H9 (cell line): ENCODE measurements at places on chromosomes 4 and X.

DNA sequence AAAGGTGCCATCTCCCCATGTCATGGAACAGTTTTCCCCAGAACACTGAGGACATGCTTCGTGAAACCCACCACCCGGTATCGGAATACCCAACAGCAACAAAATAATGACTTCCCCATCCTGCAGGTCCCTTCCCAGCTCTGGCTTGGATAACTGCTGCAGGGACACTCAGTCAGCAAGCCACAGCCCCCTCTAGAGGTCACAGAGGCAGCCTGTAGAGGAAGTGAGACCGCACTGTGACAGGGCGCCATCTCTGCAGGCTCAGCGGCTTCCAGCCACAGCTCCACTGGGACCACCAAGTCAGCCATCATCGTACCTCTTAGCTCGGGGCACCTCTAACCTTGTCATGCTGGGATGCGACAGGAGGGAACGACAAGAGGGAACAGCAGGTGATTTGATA, 315.9 kb downstream of the LDB2 start:
- DNase-seq, result peak; percentile 72

DNA sequence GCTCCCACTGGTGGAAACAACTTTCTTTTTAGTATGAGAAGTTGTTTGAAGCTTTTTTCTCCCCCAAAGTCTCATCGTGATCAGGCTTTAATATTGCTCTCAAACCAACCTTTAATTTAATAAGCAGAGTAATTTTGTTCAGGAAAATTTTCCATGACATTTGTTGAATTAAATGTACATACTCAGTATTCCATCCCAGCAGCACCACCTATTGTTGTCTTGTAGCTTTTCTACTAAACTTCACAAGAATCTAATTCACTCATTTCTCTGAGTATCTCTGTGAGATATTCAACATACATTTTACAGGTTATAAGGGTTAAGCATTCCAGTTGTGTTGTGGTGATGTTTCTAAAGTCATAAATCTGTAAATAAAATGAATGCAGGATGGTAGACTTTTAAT, 218.3 kb upstream of the HAND2 start:
- no peak for DNase-seq

DNA sequence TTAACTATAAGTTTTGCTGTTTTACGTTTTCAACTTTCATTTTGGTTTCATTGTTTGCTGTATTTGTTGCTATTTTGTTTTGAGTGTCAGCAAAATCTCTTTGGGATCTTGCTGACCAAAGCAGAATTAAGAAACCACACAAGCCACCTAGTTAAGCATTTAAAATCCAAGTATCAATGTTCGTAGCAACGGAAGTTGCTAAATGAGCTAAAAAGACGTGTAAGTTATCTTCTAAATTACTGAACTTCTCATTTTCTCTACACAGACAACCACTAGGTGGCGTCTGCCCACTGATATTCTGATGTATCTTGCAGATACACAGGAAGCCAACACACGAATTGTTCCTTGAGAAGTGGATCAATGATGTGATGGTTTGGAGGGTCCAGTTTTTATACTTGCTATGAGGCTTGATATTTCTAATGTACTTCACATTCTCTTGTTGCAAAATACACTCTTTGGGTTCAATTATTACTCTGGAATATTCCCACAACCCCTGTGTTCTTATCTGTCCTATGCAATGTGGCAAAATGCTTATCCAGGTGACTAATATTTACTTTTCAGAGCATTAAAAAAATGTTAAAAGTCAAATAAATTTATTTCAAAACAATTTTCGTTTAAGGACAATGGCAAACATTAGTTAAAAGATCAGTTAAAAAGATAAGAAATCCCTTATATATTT, 250.5 kb downstream of the TECRL start:
- peak; percentile 53 for DNase-seq

GRCh38 chrX:13835825-13836224, 18.9 kb upstream of the GPM6B start:
- DNase-seq, result no peak

- DNase-seq, result no peak
These were observed 99.5 kb downstream of the COX18 start for GRCh38 chr4:72969976-72970375.

GRCh38 chrX:30822764-30823163, 66.3 kb downstream of the TAB3 start:
- DNase-seq, result no peak

- DNase-seq, result no peak
These were observed 69.7 kb downstream of the KLHL8 start for GRCh38 chr4:87150498-87151261.

DNA sequence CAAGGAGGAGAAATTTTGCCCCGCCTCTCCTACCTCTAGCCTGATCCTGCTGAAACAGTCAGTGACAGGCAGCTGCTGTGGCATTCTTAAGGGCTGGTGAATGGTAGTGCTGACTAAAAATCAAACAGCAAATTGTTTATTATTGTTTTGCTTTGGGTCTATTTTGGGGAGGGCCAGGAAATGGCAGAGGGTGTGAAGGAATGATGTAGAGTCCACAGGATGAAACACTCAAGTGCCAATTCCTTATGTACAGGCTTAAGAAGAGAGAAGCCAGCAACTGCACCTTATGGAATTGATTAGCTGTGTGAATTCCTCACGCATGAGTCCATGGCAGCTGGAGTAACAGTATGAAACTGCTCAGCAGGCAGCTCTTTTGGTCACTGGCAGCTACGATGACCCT, 39.7 kb downstream of the VEGFC start:
- no peak for DNase-seq

- no peak for DNase-seq
These were observed 6.5 kb downstream of the TEX13D start for GRCh38 chrX:124338733-124339514.

DNA sequence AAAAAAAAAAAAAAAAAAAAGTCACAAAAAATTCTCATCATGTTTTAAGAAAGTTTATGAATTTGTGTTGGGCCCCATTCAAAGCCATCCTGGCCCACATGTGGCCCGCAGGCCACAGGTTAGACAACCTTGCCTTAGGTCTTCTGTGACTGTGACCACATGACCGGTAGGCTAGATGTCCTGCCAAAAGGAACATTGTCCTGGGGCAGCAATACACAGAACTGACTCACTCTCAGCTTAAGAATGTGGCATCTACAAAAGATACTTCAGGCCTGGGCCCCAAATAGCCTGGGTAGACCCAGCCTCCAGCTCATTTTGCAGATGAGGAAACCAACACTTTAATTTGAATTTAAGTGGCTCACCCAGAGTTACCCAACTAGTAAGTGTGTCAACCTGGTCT, 10.0 kb downstream of the AWAT2 start:
- no peak for DNase-seq

- no peak for DNase-seq
These were observed 149.4 kb downstream of the PDGFRA start for GRCh38 chr4:54378461-54378860.

DNA sequence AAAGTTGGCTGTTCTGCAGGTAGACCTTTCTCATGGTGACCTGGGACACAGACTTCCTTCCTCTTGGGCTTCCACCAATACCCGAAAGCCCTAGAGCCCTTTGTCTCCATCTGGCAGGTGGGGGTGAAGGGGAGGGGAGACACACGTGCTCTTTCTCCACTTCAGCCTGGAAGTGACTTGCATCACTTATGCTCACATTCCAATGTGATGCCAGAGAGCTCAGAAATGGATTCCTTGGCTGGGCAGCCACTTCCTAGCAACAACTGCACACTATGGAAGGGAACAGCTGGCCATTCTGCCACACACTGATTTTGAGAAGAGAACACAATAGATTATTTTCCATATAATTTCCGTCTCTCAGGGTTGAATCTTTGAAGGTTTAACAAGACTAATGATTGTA, 36.3 kb downstream of the C4orf51 start:
- no peak for DNase-seq

DNA sequence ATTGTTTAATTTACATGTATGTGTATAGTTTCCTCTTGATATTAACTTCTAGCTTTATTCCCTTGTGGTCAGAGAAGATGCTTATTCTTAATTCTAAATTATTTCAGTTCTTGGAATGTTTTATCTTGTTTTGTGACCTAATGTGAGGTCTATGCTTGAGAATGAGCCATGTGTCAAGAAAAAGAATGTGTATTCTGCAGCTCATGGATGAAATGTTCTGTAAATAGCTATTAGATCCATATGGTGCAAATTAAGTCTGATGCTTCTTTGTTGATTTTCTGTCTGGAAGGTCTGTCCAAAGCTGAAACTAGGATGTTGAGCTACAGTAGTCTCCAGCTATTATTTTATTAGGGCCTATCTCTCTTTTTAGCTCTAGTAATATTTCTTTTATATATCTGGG, 187.3 kb upstream of the RASGEF1B start:
- DNase-seq, result no peak

- DNase-seq, result no peak
These were observed at the start of gene FAM9B for GRCh38 chrX:9033989-9034388. TSS of gene FAM9B (minus strand) at chrX:9034127. CDS start at chrX:9032986, 1,141 bp downstream.

DNA sequence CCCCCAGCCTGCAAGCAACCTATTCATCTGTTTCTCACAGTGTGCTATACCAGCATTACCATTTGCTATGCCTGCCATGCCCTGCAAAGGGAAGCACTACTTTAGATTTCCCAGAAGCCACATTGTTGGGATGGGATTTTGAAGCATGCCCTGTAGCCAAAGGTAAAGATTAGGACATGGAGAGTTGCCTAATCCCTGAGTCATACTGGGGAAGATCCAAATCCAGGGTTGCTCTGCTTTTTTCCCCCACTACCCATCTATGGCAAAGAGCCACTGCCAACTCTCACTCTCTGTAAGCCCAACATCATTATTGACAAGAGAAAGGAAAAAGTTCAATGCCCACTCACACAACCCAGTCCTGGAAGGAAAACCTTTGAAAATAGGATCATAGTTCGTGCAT, 36.7 kb upstream of the TMEM164 start:
- DNase-seq, result no peak

DNA sequence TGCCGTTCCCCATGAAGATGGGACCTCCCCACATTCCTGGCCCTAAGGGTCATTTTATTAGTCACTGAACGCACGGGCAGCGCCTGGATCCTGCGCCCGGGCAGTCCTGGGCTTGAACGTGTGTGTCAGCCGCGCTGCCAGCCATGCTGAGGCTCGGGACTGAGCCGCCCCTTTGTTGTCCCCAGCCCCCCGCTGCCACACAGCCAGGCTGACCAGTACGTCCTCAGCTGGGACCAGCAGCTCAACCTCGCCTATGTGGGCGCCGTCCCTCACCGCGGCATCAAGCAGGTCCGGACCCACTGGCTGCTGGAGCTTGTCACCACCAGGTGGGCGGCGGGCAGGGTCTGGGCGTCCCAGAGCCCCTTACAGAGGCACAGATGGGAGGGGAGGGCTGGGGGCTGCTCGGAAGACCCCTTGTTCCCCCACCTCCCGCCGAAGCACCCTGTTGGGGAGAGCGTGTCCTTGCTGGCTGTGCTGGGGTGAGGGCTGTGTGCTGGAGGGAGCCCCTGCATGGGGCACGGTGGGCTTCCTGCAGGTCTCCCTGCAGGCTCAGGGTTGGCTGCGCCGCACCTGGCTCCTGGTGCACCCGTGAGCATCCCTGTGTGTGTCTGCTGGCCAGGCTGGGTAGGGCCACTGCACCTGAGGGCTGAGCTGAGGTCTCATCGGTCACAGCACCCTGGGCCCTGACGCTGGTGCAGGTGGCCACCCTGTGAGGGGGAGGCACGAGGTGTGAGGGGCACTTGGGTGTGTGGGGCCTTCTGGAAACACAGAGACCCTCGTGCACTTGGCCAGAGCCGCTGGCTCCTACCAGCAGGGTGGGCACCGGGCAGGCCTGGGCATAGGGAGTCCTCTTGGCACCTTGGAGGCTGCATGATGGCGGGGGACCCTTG, 1.0 kb downstream of the IDUA start:
- DNase-seq, result no peak

- DNase-seq, result no peak
These were observed 275.2 kb downstream of the PTTG2 start for GRCh38 chr4:38235354-38235753.

DNA sequence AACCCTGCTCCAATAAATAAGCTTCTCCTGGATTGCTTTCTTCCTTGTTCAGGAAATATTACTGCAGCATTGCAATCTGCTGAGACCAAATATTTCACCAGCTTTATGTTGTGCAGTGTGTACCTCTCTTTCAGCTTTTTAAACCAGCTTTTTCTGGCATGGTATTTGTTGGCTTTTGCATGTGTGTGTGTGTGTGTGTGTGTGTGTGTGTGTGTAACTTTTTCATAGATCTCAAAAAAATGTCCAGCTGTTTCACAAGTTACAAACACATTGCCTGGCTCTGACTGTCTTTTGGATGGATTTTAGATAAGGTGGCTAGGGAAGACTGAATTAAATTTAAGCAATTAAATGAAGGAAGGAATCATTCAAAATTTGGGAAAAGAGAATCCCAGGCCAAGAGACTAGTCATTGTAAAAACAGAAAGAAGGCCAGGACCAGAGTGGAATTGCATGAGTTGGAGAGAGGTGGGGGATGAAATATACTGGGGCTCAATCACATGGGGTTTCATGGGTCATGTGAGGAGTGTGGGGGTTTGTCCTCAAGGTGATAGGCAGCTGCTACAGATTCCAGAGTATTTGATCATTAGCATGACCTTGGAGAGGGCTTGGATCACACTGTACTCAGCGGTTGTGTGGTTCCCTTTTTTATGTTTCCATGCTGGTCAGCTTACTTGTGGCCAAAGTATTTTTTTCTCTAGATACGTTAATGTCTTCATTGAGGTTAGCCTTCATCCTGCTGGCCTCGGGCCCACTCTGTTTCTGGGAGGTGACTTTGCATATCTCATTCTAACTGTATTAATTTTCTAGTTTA, 357.7 kb upstream of the BOD1L1 start:
- no peak for DNase-seq
